Amniotic epithelial cell (primary cell): ENCODE measurements at places on chromosomes 6 and 20.

DNA sequence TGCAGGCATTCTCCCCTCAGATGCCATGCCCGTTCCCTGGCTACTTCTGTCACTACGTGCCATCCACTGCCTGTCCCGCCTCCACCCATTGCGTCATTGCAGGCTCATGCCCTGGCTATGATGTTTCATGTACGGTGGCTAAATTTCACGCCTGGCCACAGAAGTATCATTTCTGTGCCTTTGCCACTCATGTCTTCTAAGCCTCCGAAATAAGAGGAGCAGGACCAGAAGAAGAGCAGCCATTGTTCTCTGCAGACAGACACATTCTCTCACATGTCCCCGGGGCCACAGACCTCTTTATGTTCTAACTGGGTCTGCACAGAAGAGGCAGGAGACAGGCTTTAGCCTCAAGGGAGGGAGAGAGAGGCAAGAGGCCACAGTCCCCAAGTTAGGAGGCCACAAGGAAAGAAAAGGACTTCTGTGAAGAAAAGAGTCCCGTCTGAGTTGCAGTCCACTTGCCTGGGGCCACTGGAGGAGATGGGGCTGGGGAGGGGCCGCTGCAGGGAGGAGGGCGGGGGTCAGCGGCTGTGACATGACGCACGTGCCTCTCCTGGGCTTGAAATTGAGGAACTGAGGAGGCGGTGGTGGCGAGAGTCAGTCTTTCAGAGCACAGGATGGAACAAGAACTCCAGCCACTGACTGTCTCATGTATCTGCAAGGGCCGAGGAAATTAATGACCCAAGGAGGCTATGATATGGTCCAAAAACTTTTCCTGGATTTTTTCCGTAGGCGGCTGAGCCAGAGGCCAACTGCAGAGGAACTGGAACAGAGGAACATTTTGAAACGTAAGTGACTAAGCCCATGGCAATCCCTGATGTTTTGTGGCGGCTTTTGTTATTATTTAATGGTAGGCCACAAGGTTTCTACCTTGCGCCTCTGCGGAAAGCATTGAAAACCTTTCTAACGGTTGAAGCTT, 55.9 kb downstream of the TBC1D7 start:
- peak; percentile 23 for DNase-seq

GRCh38 chr20:13205848-13206434, 15.1 kb upstream of the ISM1 start:
- no peak for DNase-seq

DNA sequence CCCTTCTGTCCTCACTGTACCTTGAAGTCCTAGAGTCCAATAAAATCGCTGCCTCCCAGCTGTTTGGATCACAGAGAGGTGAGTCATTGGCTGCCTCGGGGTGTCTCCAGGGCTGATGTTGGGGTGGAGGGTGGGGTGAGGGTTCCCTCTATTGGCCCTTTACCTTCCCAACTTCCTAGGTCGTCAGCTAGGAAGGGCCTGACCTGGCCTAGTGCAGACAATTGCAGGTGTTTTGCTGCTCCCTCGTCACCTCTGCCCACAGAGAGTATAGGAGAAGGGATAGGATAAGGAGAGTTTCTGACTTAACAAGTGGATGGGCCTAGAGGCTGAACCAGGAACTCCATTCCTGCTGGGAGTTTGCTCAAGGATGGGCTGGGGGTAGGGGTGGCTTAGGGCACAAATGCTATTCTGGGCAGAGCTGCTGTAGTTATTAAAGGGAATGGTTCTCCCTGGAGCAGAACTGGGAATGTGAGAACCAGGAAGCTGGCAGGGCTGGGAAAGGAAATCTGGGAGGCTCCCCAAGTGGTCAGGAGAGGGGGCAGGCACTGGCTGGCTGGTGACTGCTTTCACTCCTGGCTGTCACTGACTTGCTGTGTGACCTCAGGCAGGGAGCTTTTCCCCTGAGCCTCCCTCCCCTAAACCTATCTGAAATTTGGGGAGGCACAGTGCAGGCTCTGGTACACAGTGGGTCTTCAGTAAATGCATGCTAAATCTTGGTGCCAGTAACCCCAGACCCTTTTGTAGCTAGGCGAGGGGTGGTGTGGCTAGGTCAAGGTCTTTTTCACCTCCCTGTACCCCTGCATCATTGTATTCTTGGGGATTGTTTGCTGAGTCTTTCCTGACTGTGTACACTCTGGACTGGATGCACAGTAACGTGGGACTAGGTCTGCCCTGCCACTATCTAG, 1.5 kb downstream of the TP53INP2 start:
- DNase-seq, result peak; percentile 33

DNA sequence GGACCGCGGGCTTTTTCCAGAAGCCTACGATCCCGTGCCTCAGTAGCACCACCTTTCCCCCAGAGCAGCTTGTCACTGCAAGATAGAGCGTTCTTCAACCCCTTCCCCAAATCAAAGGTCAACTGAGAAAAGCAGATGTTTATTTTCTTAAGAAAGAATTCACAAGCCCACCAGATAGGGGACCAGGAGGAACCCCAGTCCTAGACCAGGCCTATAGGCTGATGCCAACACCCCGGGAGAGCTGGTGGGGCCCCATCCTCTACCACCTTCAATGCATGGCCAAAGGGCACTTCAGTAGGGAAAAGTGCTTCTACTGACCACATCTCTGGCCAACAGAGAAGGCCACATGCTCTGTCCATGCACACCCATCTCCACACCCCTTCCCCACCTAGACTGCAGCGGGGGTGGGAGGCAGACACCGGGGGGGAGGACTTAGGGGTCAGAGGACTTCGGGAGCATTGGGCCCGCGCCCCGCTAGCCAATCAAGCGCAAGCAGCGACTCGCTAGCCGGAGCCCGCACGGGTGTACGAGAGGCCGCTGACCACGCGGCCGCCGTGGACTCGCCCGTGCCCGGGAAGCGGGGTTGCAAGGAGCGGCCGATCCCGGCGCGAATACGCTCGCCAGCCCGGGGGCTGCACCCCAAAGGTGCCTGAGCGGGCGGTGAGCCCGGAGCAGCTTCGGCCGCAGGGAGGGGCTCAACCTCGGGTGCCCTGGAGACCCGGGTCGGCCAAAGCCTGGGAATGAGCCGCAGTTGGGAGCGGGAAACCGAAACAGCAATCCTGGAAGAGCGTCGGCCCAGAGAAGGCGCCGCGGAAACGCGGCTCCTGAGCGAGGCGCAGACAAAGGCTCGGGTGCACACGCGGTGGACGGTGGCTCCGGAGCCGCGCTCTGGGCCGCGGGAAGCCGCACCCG, 2.8 kb downstream of the PDE10A start:
- no peak for DNase-seq

- no peak for DNase-seq
Measured at GRCh38 chr6:81985191-81985590, 232.7 kb upstream of the TENT5A start.

DNA sequence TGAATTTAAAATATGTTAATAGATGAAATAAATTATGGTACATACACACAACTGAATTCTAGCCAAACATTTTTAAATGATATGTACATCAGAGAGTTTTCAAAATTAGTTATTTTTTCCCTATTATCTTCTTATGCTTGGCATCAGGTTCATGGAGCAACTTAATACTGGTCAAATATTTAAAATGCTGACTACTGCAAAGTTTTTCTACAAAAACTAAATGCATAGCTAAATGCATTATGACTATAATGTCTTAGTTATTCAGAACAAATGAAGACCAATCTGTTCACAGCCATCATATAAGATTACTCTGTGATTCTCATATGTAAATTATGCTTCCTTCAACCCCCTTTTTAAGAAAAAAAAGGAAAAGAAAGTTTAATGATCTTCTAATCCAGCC, 8.2 kb upstream of the IL17A start:
- no peak for DNase-seq

DNA sequence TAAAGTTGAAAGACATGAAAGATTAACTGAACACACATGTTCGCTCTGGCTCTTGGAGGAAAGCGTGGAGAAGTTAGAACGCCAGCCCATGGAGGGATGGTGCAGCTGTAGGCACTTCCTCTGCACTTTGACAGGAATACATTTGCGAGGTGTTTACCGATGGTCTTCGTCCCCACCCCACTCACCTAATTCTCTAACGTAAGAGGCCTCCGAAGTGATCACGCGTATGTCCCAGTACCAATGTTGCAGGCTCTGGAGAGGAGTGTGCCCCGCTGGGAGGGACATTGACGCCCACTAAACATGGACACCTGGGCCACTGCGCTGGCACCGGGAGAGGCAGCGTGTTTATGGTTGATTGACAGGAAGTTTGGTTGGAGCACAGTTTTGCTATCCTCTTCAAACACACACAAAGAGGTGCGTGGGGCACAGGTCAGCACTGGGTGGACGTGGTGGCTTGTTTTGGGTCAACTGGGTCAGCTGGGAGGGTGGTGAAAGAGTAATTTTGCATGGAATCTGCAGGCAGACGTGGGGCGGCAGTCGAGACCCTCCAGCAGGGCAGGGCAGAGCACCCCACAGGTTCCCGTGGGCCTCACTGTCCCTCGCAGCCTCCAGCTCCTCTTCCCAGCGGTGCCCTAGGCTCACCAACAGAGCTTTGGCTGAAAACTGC, 110.1 kb downstream of the DLL1 start:
- no peak for DNase-seq

GRCh38 chr6:39907871-39908575, 26.2 kb downstream of the MOCS1 start:
- DNase-seq, result no peak

DNA sequence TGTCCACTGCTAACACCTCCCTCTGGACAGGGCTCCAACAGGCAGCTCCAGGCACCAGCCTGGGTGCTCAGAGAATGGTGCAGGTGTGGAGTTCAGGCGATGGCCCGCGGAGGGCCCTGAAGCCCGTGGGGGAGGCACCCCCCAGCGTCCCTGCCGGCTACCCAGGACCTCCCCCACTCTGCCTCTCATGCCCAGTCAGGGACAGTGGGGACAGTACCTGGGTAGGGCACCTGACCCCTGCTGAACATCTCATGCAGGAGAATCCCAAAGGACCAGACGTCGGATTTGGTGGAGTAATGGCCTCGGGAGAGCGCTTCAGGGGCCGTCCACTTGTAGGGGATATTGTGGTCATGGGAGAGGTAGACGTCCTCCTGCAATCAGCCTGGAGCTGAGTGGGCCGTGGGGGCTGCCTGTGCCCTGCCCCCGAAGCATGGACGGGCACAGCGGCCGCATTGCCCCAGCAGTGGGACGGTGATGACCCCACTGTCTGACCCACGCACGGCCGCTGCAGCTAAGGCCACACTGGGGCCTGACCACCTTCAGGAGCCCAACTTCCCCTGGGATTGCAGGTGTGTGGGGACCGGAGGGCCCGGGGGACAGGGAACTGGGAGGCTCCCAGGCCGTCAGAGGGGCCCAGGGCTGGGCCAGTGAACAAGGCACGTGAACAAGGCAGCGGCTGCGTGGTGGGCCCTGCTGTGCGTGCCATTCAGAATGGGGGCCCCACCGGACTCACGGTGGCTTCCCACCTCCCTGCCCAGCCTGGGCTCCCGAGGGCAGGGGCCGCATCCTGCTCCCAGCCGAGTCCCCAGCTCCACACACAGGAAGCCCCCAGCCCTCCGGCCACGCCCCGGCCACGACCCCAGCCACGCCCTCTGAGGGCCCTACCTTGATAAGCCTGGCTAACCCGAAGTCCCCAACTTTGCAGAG, 7.1 kb downstream of the PTK6 start:
- no peak for DNase-seq

GRCh38 chr6:109311471-109311870, 70.8 kb downstream of the CD164 start:
- DNase-seq, result no peak

DNA sequence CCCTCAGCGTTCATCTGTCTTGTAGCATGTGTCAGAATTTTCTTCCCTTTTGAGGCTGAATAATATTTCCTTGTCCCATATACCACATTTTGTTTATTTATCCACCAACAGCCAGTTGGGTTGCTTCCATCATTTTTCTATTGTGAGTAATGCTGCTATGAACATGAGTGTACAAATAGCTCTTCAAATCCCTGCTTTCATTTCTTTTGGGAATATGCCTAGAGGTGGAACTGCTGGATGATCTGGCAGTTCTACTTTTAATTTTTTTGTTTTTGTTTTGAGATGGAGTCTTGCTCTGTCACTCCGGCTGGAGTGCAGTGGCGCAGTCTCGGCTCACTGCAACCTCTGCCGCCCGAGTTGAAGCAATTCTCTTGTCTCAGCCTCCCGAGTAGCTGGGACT, 64.7 kb downstream of the SASH1 start:
- peak; percentile 91 for DNase-seq

GRCh38 chr6:44223319-44224028, at the start of gene SLC29A1:
Gene SLC29A1, plus strand, starts transcription at chr6:44223595. Its CDS starts 3,719 bp downstream, at chr6:44227314.
- peak; percentile 15 for DNase-seq

DNA sequence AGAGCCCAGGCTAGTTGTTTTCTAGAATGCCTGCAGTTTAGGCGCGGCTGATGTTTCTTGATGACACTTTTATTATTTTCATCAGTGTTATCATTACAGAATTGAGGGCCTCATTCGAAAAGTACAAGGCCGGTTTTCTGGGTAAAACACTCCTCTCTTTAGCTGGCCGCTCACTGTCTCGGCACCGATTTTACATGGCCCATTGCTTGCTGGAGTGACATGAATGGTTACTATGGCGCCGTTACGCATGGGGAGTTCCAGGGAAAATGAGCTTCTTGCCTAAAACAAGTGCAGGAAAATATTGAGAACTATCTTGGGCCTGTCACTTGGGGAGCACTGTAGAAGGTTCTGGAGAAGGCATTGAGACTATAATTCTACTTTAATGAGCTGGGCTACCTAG, 317.8 kb downstream of the CDH4 start:
- DNase-seq, result no peak

DNA sequence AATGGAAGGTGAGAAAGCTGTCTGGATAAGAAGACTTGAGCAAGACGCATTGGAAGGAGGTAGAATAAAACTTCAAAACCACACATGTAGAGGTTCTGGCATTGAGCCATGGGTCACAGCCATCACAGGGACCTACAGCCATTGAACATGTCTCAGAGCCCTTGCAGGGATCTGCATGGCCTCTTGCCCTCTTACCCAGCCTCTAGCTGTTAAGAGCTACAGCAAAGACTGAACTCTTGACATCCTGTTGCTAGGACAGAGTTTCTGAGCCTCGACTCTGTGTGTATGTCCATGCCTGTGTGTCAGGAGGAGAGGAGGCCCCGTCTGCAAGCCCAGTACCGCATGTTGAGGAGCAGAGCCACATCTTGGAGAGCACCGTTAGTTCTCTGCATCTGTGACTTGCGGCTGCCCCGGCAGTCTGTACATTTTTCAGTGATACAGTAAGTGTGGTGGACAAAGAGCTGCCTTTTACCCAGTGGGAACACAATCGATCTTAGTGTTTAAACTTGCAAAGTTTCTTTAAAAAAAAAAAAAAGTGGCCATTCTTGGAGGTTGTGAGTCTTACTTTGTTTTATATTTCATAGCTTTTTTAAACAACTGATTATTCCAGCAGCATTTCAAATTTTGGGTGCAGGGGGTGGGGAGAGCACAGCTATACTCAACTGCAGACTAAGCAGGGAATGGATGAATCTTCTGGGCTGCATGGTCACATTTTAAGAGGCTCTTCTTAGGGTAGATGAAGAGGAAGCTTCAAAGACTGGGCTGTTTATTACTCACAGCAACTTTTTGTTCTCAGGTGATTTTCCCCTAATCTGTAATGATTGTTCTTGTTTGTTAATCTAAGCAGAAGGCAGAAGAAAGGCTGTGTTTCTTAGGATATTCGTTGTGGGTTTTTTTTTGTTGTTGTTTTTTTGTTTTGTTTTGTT, 88.5 kb downstream of the TBC1D7 start:
- no peak for DNase-seq
